ENCODE measurements at places on chromosomes 13 and 19. TPM values are rescaled to one million over a fixed set of nuclear protein-coding genes. Genes with fewer than 3 reads are reported as not detected.

The MBD3L2B gene
- total RNA-seq: not detected

The ZNF541 gene
- total RNA-seq: 0.99 TPM

The ZNF681 gene
- total RNA-seq: 0.25 TPM

The ETV2 gene
- 0.33 TPM for total RNA-seq

The LGALS4 gene
- 0.82 TPM for total RNA-seq

The ERFL gene
- not detected for total RNA-seq

The CDC42EP5 gene
- 8.7 TPM for total RNA-seq

The LIG4 gene
- total RNA-seq: 8.1 TPM

GRCh38 chr13:59665184-59665583 lies 498.5 kb downstream of the DIAPH3 start:
- H3K4me1 ChIP-seq: peaks cover 16% of the 10 kb centered on the region
- H3K27ac ChIP-seq: no peak overlapping the region

DNA sequence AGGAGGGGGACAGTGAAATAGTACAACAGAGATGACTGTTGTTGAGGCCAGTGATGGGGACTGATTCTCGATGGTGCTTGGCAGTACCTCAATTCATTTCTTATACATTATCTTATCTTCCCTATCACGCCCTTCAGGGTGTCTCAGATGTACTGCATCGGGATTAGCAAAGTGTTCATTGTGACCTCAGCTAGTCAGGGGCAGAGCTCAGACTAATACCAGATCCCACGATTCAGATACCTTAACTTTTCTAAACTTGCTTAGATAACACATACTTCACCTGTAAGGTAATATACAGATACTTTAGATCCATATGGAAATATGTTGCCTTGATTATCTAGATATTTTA lies 720.6 kb downstream of the EFNB2 start:
- no peak overlapping the region for H3K4me3 ChIP-seq
- no peaks in the 10 kb centered on the region for H3K36me3 ChIP-seq
- no peak overlapping the region for H3K27ac ChIP-seq
- H3K4me1 ChIP-seq: no peaks in the 10 kb centered on the region
- DNase-seq: no peak

GRCh38 chr19:47111006-47111621 lies 2.5 kb downstream of the ZC3H4 start:
- H3K27ac ChIP-seq: peak overlapping the region; percentile 100
- H3K36me3 ChIP-seq: no peaks in the 10 kb centered on the region
- peak overlapping the region; percentile 95 for H3K4me3 ChIP-seq
- H3K27me3 ChIP-seq: no peaks in the 10 kb centered on the region

DNA sequence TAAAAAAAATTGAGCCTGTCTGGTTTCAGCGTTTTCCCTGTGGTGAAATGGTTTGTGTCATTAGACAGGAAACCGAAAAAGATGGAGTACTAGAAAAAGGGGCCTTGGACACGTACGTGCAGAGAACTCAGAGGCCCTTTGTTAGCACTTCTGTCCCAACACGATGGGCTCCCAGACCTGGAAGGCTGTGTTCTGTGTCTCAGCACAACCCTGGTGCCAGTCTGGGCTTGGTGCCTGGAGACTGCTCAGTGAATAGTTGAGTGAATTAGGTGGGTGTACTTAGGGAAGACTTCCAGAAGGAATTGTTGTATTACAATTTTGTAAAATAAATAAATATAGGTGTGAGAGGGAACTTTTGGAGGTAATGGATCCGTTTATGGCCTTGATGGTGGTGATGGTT lies 8.7 kb downstream of the ZNF71 start:
- H3K4me3 ChIP-seq: no peak overlapping the region
- no peak for DNase-seq
- no peaks in the 10 kb centered on the region for H3K27me3 ChIP-seq
- H3K4me1 ChIP-seq: peaks cover 9% of the 10 kb centered on the region
- peaks cover 62% of the 10 kb centered on the region for H3K36me3 ChIP-seq

- no peak for DNase-seq
- peaks cover 29% of the 10 kb centered on the region for H3K36me3 ChIP-seq
- H3K4me1 ChIP-seq: peaks cover 85% of the 10 kb centered on the region
- H3K27ac ChIP-seq: peak overlapping the region; percentile 61
- H3K27me3 ChIP-seq: no peaks in the 10 kb centered on the region
Observed at GRCh38 chr13:28392428-28392827, 102.5 kb downstream of the FLT1 start.

GRCh38 chr13:36438594-36439483 lies 6.5 kb downstream of the CCNA1 start:
- no peaks in the 10 kb centered on the region for H3K36me3 ChIP-seq
- no peak overlapping the region for H3K4me3 ChIP-seq
- no peak overlapping the region for H3K27ac ChIP-seq
- no peaks in the 10 kb centered on the region for H3K4me1 ChIP-seq

DNA sequence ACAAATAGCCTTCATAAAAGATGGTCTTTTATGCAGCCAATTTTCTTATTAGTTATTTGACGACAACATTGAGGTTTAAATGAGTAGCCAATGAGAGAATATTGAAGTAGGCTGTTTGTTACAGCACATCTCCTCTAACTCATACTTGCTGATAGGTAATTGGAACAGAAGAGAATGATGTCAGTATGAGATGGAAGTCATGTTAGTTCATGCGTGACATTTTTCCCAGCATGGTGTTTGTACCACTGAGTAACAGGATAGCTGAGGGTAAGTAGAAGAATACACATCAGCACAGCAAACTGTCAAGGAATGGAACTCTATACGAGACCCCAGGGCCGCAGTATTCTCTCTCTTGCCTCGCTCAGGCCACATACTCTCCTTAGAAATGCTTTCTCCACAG lies 37.2 kb downstream of the COL4A2 start:
- H3K27me3 ChIP-seq: no peaks in the 10 kb centered on the region
- H3K4me1 ChIP-seq: peaks cover 78% of the 10 kb centered on the region
- H3K27ac ChIP-seq: no peak overlapping the region
- DNase-seq: no peak
- no peaks in the 10 kb centered on the region for H3K36me3 ChIP-seq

GRCh38 chr13:66113882-66114526 lies 1116.1 kb downstream of the PCDH9 start:
- H3K27me3 ChIP-seq: no peaks in the 10 kb centered on the region
- no peaks in the 10 kb centered on the region for H3K36me3 ChIP-seq
- H3K4me1 ChIP-seq: no peaks in the 10 kb centered on the region
- H3K27ac ChIP-seq: no peak overlapping the region
- no peak overlapping the region for H3K4me3 ChIP-seq

DNA sequence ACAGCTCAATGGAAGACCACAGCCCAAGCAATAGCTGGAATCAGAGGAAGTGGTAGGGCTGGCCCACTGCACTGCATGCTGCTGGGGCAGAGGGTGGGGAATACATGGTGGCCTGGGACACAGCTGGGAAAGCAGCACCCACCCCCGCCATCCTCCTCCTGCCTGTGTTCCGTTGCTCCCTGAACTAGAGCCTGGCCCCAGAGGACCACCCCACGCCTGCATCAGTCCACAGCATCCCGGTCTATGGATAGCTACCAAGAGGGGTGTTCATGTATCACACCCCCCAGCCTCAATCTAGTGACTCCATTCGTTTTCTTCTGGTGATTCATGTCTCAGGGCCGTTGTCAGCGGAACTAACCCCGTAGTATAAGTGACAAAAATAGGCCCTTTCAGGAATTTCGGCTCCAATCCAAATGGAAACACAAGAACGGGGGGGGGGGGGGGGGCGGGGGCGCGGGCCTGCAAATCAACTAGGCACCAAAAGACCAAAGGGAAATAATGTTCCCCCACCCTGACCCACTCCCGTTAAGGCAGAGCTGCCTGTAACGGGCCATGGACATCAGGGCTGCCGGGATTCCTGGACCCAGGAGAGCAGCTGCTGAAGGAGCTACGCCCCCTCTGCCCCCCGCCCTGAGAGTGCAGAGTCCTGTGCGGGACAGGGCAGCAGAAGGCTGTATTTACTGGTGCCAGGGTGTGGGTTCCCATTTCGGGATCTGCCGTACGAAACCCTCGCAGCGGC lies 18.9 kb upstream of the EPHX3 start:
- peak overlapping the region; percentile 96 for H3K27ac ChIP-seq
- H3K4me1 ChIP-seq: peaks cover 87% of the 10 kb centered on the region
- H3K36me3 ChIP-seq: peaks cover 57% of the 10 kb centered on the region
- DNase-seq: no peak
- no peaks in the 10 kb centered on the region for H3K27me3 ChIP-seq

DNA sequence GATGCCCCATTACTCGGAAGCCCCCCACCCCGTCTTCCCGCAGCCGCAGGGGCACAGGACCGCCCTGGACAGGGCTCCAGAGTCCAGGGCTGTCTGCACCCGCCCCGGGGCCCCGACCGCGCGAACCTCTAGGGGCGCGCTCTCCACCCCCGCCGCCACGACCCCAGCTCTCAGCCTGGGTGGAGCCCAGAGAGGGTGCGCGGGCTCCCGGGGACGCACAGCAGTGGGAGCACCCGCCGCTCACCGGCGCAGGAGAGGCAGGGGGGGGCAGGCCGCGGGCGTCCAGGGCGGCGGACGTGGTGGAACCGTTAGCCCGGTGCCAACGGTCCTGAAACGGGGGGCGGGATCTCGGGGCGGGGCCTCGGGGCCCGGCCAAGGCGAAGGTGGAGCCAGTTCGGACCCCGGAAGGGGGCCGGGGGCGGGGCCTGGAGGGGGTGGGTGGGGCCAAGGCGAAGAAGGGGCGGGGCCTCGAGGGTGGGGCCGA lies at the start of gene ATP8B3:
Gene ATP8B3 (minus strand): TSS at position 335 of the 484 bp plus-strand sequence. CDS start 540 bp downstream, outside the sequence.
- DNase-seq: no peak
- H3K4me1 ChIP-seq: peaks cover 22% of the 10 kb centered on the region
- peaks cover 23% of the 10 kb centered on the region for H3K36me3 ChIP-seq

GRCh38 chr13:49806126-49806536 lies 13.6 kb upstream of the KPNA3 start:
- no peak for DNase-seq
- H3K27ac ChIP-seq: no peak overlapping the region
- no peaks in the 10 kb centered on the region for H3K27me3 ChIP-seq

DNA sequence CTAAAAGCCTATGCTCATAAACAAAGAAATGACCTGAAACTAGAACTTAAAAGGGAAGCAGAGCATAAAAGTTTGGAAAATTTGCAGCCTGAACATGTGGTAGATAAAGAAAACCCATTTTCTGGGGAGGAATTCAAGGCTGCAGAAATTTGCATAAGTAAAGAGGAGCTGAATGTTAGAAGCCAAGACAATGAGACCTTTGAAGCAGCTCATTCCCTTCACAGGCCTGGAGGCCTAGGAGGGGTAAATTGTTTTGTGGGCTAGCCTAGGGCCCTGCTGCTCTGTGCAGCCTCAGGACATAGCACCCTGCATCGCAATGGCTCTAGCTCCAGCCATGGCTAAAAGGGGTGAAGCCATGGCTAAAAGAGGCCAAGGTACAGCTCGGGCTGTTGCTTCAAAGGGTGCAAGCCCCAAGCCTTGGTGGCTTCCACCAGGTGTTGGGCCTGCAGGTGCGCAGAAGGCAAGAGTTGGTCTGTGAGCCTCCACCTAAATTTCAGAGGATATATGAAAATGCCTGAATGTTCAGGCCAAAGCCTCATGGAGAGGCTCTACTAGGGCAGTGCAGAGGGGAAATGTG lies 38.3 kb downstream of the ZIC2 start:
- no peaks in the 10 kb centered on the region for H3K4me1 ChIP-seq
- no peak overlapping the region for H3K4me3 ChIP-seq
- no peak for DNase-seq
- H3K36me3 ChIP-seq: no peaks in the 10 kb centered on the region
- H3K27ac ChIP-seq: no peak overlapping the region
- H3K27me3 ChIP-seq: peaks cover 27% of the 10 kb centered on the region

DNA sequence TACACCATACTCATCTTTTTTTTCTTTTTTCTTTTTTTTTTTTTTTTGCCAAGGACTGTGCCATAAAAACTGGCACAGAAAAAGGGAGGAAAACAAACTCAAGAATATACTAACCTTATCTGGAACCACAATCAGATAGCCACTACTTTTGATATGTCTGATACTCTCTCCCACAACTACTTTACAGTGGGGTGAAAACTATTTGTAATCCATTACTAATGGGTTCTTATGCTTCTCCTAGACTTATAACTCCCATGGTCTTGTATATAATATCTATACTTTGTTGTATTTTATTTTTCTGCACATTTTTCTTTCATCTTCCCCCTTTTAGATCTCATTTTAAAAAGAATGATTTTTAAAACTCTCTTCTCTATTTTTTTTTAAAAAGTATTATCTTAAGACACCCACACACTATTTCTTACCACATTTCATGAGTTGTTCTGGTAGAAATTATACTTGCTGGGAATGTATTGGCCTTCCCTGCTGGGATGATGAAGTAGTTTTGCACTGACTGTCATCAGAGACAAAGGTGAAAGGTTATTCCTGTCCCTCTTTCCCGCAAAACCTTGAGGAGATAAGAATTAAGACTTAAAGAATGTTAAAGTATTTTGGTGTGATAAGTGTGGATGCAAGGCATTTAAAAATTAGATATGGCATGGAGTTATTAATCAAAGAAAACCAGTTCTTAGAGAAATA lies 146.7 kb upstream of the KLF12 start:
- H3K27me3 ChIP-seq: no peaks in the 10 kb centered on the region
- H3K27ac ChIP-seq: no peak overlapping the region
- DNase-seq: no peak
- H3K4me3 ChIP-seq: no peak overlapping the region
- no peaks in the 10 kb centered on the region for H3K36me3 ChIP-seq

- no peaks in the 10 kb centered on the region for H3K27me3 ChIP-seq
- H3K4me1 ChIP-seq: no peaks in the 10 kb centered on the region
- peaks cover 57% of the 10 kb centered on the region for H3K36me3 ChIP-seq
- H3K27ac ChIP-seq: no peak overlapping the region
Observed at GRCh38 chr19:44278181-44278690, 18.6 kb downstream of the ZNF233 start.

- DNase-seq: peak; percentile 80
- no peaks in the 10 kb centered on the region for H3K27me3 ChIP-seq
- peaks cover 77% of the 10 kb centered on the region for H3K4me1 ChIP-seq
- H3K36me3 ChIP-seq: no peaks in the 10 kb centered on the region
- no peak overlapping the region for H3K4me3 ChIP-seq
Observed at GRCh38 chr13:59345311-59345710, 818.4 kb downstream of the DIAPH3 start.

- H3K4me1 ChIP-seq: peaks cover 28% of the 10 kb centered on the region
- H3K27me3 ChIP-seq: no peaks in the 10 kb centered on the region
- H3K36me3 ChIP-seq: no peaks in the 10 kb centered on the region
- H3K4me3 ChIP-seq: peak overlapping the region; percentile 98
Observed at GRCh38 chr13:21458451-21458812, 671 bp downstream of the ZDHHC20 start.

Data from left ventricle myocardium inferior (tissue), 1 donor.